Stimulated activated CD4-positive, alpha-beta T cell treated with anti-CD3 and anti-CD28 coated beads, TNF-alpha, amount 100 ng/mL, for 1 hour (primary cell): ENCODE measurements at places on chromosomes 2 and 18.

DNA sequence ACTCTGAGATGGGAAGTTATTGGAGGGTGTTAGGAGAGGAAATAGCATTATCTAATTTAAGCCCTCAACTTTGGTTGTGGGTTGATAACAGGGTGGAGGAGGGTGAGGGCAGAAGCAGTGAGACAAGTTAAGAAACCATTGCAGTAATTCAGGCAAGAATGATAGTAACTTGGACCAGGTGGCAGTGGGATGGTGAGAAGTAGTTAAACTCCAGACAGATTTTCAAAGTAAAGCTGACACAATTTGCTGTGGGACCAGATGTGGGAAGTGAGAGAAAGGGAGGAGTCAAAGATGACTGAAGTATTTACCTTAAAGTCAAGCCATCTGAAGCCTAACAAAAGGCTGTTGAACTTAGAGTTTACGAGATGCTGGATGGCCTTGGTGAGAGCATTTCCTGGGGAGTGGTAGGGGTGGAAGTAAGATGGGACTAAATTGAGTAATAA, 163.2 kb upstream of the KLF7 start:
- no peak for DNase-seq

GRCh38 chr2:221133941-221134340, 438.2 kb downstream of the EPHA4 start:
- DNase-seq: no peak

DNA sequence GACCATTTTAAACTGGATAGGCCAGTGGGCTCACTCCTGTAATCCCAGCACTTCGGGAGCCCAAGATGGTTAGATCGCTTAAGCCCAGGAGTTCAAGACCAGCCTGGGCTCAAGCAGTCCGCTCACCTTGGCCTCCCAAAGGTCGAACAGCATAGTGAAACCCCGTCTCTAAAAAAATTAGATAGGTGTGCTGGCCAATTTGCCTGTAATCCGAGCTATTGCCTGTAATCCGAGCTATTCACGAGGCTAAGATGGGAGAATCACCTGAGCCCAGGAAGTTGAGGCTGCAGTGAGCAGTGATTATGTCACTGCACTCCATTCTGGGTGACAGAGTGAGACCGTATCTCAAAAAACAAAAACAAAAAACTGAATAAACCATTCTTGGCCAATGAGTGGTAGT, 52.6 kb upstream of the EMILIN2 start:
- no peak for DNase-seq

DNA sequence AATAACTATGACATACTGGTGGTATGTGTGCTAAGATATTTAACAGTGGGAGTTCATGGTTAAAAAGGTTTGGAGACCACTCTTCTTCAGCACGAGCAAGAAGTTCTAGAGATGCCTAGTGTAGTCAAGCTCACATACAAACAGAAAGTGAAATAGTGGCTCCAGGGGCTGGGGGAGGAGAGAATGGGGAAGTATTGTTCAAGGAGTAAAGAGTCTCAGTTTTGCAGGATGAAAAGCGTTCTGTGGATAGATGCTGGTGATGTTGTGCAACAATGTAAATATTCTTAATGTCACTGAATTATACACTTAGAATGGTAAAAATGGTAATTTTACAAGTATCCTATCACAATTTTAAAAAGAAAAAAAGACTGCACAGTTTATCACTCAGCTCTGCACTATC, 29.0 kb upstream of the EPAS1 start:
- DNase-seq: no peak

- no peak for DNase-seq
These were observed 133.2 kb downstream of the ZNF532 start for GRCh38 chr18:58997811-58998337.

- no peak for DNase-seq
These were observed 199.4 kb upstream of the REV1 start for GRCh38 chr2:99689145-99689742.
